Panc1 (cell line): ENCODE measurements at places on chromosomes 11 and 22.

DNA sequence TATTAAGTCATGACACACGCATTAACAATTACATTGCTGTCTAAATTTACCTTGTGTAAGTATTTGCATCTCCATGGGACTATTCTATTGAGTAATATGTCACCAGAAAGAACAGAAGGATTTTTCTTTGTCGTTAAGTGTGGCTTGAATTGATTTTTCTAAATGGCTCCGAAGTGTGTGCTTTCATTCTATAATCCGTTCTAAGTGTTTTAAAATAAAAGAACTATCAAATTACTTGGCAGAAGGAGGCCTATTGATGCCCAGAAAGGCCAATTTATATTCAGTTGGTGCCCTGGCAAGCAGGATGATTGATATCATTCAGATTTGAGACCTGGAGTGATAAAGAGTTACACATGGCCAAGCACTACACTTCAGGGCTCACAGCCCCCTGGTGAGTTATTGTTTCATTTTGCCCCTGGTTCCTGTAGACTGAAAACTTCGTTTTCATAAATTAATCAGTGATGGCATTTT, 538.9 kb upstream of the ANO5 start:
- DNase-seq: no peak
- H3K4me1 ChIP-seq: no peaks in the 10 kb centered on the region
- H3K4me3 ChIP-seq: no peak overlapping the region
- H3K36me3 ChIP-seq: no peaks in the 10 kb centered on the region
- H3K27ac ChIP-seq: no peak overlapping the region

- H3K27me3 ChIP-seq: peaks cover 7% of the 10 kb centered on the region
- no peak overlapping the region for H3K4me3 ChIP-seq
- no peak for DNase-seq
- H3K27ac ChIP-seq: no peak overlapping the region
Observed at GRCh38 chr11:111469200-111469599, 43.0 kb downstream of the BTG4 start.

DNA sequence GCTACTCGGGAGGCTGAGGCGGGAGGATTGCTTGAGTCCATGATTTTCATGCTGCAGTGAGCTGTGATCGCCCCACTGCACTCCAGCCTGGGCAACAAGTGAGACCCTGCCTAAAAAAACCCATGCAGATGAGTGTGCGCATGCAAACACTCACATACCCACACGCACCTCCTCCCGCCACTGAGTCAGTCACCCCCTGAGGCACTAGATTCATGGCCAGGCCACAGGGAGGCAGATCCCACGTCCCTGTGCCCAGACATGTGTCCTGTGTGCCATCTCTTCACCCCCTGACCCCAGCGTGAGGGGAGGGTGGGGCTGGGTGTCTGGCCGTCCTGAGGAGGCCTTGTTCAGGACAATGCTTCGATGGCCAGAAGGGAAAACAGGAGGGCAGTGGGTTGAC, 15.5 kb downstream of the RELT start:
- no peak overlapping the region for H3K27ac ChIP-seq
- peaks cover 7% of the 10 kb centered on the region; the same call in 1 of the 2 replicates for H3K4me1 ChIP-seq
- no peak overlapping the region for H3K4me3 ChIP-seq
- H3K27me3 ChIP-seq: no peaks in the 10 kb centered on the region
- no peaks in the 10 kb centered on the region for H3K36me3 ChIP-seq
- DNase-seq: no peak

DNA sequence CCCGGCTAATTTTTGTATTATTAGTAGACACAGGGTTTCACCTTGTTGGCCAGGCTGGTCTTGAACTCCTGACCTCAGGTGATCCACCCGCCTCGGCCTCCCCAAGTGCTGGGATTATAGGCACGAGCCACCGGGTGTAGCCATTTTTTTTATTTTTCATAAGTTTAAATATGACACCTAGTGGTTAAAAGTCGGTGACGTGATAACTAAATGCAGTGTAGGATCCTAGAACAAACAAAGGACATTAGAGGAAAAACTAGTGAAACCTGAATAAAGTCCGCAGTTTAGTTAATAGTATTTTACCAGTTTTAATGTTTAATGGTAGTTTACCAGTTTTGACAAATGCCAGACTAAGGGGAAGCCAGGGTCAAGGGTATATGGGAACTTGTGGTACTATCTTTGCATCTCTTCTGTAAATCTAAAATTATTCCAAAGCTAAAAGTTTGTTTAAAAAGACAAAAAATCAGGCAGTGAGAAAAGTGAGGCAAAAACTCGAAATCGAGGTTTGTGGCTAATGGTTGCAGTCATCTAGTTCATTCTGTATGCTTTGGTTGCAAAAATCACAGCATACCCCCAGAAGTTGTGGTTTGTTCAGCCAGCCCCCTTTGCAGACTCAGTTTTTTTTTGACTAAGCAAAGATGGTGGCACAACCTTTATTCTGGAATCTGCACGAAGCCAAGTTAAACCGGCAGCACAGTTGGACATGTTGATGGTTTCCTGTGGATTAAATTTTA, 29.6 kb downstream of the TOM1 start:
- H3K36me3 ChIP-seq: peaks cover 2% of the 10 kb centered on the region; the same call in 1 of the 2 replicates
- H3K4me3 ChIP-seq: no peak overlapping the region
- no peak overlapping the region for H3K27ac ChIP-seq
- H3K27me3 ChIP-seq: no peaks in the 10 kb centered on the region
- no peak for DNase-seq
- no peaks in the 10 kb centered on the region for H3K4me1 ChIP-seq

- H3K27me3 ChIP-seq: no peaks in the 10 kb centered on the region
- peaks cover 21% of the 10 kb centered on the region for H3K36me3 ChIP-seq
- peak within 1 kb of the TSS; percentile 78 for H3K4me3 ChIP-seq
- peaks cover 60% of the 10 kb centered on the region for H3K4me1 ChIP-seq
- DNase-seq: no peak
Observed at GRCh38 chr11:61967116-61967923, at the start of gene FTH1. Gene FTH1, minus strand, starts transcription at chr11:61967634. Its CDS starts 209 bp downstream, at chr11:61967425.

GRCh38 chr22:40020956-40021355, 26.2 kb downstream of the FAM83F start:
- H3K4me3 ChIP-seq: no peak overlapping the region
- H3K27me3 ChIP-seq: no peaks in the 10 kb centered on the region
- H3K27ac ChIP-seq: no peak overlapping the region
- H3K36me3 ChIP-seq: no peaks in the 10 kb centered on the region
- no peaks in the 10 kb centered on the region for H3K4me1 ChIP-seq
- DNase-seq: no peak

DNA sequence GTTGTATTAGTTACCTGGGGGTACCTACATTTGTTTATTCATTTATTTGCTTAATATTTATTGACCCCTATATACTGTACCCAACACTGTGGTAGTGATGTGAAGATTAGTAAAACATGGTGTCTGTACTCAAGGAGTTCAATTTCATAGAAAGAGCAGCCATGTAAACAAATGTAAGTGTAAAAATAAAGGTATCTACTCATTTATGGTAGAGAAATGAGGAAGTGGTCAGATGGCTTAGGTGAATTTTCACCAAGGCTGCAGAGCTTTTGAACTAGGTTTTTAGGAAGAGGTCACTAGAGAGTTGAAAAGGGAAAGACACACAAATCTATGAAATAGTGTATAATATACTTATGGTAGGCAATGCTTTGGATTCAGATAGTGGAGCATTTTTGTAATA, 11.1 kb downstream of the CTR9 start:
- no peak overlapping the region for H3K4me3 ChIP-seq
- H3K27ac ChIP-seq: no peak overlapping the region
- H3K4me1 ChIP-seq: no peaks in the 10 kb centered on the region
- peaks cover 61% of the 10 kb centered on the region for H3K36me3 ChIP-seq
- DNase-seq: no peak

DNA sequence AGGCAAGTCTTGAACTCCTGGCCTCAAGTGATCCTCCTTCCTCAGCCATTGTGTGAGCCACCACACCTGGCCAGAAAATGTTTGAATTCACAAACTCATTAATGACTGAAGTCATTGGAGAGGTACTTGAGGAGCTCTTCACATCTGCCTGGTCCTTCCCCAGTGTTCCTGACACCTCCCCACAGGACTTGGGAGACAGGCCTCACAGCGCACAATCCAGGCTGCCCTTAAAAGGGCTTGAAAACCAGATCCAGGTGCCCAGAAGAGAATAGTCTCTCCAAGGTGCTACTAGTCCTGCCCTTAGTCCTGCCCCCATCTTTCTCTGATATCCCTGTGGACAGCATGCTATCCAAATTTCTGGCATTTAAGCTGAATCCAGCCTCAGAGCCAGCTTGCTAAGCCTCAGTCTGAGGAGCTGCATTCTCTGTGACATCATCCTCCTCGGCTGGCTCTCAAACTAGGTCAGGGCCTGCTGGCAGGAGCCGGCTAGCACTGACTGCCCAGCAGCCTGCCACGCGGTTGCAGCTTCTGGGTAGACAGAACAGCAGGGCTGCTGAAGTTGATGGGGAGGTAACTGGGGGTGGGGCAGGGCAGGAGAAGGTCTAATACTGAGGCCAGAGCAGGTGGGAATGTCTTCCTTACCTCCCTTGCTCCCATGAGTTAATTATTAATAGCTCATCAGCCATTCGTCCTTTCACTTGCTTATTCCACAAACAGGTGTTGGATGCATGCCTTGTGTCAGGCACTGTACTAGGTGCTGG, 35.3 kb upstream of the NECTIN1 start:
- H3K36me3 ChIP-seq: no peaks in the 10 kb centered on the region
- no peak overlapping the region for H3K4me3 ChIP-seq
- H3K4me1 ChIP-seq: no peaks in the 10 kb centered on the region
- H3K27ac ChIP-seq: no peak overlapping the region

GRCh38 chr11:12719221-12719620, 45.0 kb downstream of the TEAD1 start:
- H3K36me3 ChIP-seq: no peaks in the 10 kb centered on the region
- H3K4me3 ChIP-seq: no peak overlapping the region
- 0 out of 2 replicates have a peak overlapping the region, but pooled peaks have one; percentile 31 for H3K27ac ChIP-seq
- peaks cover 52% of the 10 kb centered on the region for H3K4me1 ChIP-seq
- no peak for DNase-seq
- no peaks in the 10 kb centered on the region for H3K27me3 ChIP-seq

DNA sequence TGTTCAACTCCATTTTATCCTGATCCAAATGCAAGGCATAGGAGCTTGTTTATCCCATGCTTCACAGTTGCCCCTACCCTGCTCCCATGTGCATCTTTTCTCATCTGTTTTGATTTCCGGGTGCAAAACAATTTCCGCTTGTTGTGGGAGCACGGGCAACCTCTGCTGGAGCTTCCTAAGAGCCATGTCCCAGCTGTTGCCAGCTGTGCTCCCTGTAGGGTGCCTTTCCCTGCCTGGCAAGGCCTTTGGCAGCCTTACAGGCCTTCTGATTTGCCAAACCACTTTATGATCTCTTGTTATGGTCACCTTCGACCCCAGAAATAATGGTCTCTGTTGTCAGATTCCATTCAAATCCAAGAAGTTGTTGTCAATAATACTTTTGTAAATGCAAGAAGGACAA, 1038.5 kb downstream of the OPCML start:
- no peaks in the 10 kb centered on the region for H3K4me1 ChIP-seq
- no peak overlapping the region for H3K4me3 ChIP-seq
- no peak for DNase-seq
- no peaks in the 10 kb centered on the region for H3K27me3 ChIP-seq
- no peaks in the 10 kb centered on the region for H3K36me3 ChIP-seq
- no peak overlapping the region for H3K27ac ChIP-seq

GRCh38 chr11:115625502-115625901, 121.3 kb upstream of the CADM1 start:
- H3K27ac ChIP-seq: no peak overlapping the region
- no peaks in the 10 kb centered on the region for H3K36me3 ChIP-seq
- H3K27me3 ChIP-seq: no peaks in the 10 kb centered on the region
- no peaks in the 10 kb centered on the region for H3K4me1 ChIP-seq
- no peak overlapping the region for H3K4me3 ChIP-seq
- no peak for DNase-seq
